ENCODE measurements at places on chromosomes 13 and 19.
A peak's percentile ranks its signal among the peaks of the same experiment; 100 is the strongest.

GRCh38 chr13:95741584-95742563 is 64.9 kb downstream of the DNAJC3 start:
- no peak for DNase-seq

- no peak for DNase-seq
Measured at GRCh38 chr19:44530777-44531176, 1.3 kb upstream of the CEACAM20 start.

- DNase-seq: no peak
Measured at GRCh38 chr13:27360562-27360961, 63.9 kb upstream of the GTF3A start.

DNA sequence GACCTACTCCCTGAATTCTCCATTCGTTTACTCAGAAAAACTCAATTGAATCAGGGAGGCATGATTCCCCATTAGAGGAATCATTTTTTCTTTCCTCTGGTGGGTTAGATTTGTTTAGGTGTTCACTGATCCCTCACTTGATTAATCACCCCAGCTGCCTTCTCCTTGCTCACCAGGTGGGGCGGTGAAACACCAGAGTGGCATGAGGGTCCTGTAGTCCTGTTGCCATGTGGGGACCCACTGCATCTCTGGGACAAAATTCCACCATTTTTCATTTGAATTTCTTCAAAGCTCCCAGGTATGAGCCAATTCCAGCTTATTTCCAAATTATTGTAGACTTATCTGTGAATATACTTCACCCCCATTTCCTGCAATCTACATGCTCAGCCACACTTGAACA is 462.7 kb upstream of the ZNF507 start:
- no peak for DNase-seq

- DNase-seq: no peak
Measured at GRCh38 chr19:871446-872265, 12.2 kb downstream of the CFD start.

- no peak for DNase-seq
Measured at GRCh38 chr19:16773259-16773658, 53.6 kb downstream of the NWD1 start.

DNA sequence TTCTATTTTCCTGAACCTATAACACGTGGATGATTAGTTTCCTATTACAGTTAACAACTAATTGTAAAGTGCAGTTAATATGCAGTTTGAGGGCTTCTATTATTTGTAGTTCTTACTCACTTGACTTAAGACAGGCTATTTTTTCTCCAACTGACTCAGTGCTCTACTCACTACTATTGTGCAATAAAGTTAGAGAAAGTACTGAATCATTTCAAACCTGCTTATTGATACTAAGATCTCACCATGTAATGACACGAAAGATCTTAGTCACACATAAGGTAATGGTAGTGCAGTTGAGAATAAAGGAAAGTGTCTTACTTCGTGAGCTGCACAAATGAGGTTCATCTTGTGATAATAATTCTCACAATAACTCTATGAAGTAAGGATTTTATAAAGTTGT is 22.8 kb upstream of the ITM2B start:
- DNase-seq: no peak

GRCh38 chr19:5805462-5806132 is 730 bp downstream of the NRTN start:
- DNase-seq: peak; percentile 76

DNA sequence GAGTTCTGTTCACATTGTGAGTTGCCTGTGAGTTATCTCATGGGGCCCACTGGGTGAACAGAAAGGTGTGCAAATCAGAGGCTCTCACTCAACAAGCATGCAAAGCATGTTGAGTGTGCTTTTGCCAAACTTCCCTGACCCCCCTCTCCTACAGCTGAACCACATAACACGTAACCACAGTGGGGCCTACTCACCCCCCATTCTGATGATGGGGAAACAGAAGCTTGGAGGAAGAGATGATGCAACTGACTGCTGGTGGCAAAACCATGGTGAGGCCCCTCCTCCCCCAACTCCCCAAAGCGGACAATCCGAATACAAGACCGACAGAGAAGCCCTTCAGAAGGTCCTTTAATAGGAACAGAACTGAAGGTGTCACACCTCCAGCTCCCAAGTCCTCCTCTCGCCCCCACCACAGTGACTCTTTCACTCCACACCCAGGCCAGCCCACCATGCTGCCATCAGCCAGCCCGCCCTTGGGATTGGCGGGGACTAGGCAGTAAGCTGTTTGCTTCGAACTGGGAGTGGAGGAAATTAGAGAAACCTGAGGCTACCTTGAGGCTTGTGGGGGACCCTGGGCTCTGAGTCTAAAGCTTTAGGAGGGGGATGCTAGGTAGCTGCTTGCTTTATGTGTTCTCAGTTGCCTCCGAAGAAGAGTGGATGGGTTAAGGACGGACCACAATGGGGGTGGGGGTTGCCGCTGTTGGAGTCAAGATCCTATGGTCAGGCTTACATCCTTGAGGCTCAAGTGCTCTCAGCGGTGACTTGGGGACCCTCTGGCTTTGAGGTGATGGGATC is 3.8 kb downstream of the ZNF784 start:
- DNase-seq: peak; percentile 45

DNA sequence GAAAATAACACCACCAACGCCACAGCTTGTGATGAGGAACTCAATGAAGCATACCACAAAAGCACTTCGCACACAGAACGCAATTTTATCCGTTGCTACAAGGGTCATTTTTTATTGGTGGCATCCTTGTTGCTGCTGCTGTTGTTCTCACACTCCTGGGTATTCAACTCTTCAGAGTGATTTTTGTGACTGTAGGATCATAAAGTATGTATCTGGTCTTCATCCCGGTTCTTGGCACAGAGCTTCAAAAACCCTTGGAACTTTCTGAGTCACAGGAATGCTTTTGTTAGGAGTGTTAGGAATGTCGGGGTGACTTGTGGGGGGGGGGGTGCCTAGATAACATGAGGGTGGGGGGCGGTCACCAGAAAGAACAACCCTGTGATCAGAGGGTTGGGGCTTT is 108.4 kb downstream of the ZNF557 start:
- no peak for DNase-seq

- DNase-seq: no peak
Measured at GRCh38 chr13:50078895-50079654, 63.8 kb downstream of the KCNRG start.

- DNase-seq: no peak
Measured at GRCh38 chr13:78997902-78998629, 339.1 kb upstream of the OBI1 start.

GRCh38 chr13:66216728-66217127 is 1013.4 kb downstream of the PCDH9 start:
- no peak for DNase-seq

DNA sequence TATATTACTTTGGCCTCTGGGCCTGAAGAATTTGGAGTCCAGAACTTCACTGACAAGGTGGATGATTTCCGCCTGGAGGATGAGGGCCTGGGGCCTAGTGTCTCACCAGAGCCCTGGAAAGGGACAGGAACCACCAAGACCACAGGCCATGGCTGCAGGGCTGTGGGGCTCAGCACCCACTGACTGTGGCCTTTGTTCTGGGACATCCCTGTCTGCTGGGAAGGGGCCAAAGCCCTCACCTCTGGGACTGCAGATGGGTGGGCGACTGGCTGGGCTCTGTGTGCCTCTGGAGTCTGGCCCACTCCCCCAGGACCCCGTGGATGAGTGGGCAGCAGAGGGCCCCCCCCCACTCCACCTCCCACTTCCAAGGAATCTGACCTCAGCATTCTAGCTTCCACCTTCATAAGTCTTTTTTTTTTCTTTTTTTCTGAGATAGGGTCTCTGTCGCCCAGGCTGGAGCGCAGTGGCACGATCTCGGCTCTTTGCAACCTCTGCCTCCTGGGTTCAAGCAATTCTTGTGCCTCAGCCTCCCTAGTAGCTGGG is 20.3 kb downstream of the CHST8 start:
- no peak for DNase-seq

DNA sequence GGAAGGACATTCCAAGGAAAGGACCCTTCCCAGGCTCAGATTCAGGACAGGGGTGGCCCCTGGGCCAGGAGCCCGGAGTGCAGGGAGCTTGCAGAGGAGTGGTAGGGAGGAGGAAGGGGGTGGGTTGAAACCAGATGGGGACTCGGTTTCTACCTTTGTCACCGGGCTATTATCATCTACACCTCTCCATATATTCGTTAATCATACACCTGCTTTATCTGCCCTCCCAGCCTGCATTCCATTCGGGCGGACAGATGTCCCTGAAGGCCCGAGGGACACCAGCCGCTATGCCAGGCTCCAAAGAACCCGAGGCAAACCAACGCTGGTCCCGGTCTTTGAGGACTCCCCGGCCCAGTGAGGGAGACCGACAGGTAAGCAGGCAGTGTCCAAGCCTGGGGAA is 15.5 kb upstream of the MYH14 start:
- no peak for DNase-seq

DNA sequence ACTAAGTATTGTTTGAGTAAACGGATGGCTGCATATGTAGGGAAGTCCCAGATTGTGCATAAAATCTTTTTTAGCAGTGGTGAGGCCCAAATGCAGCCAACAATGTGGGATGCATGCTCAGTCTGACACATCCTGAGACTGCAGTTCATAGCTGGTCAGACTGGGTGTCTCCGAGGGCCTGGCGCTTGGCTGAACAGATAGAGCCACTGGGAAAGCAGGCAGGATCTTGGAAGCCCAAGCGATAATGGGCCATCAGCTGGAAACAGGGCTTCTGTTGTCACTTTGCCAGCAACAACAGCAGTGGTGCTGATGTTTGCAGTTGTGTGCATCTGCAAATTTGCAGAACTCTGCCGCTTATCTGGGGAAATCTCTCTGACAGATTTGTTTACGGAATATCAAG is 36.1 kb downstream of the MTUS2 start:
- DNase-seq: no peak

DNA sequence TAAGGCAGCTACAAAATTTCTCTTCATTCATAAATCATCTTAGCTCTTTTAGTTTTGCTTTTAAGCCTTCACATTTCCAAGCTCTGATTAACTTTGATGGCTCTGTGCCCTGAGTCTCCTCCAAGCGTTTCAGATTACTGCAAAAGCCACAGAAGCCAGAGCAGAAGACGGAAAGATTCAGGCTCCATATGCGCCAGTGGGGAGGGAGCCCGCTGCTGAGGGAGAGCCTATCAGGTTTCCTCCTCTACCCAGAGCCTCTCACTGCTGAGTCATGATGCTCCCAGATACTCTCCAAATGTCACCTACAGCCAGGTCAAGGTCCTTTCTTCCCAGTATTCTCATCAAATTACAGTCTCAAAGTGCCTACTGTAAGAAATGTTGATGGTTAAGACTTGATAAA is 193.6 kb downstream of the RAP2A start:
- DNase-seq: no peak

GRCh38 chr13:111852725-111853518 is 214.0 kb upstream of the SOX1 start:
- DNase-seq: no peak

GRCh38 chr13:113273321-113273720 is 23.7 kb upstream of the LAMP1 start:
- no peak for DNase-seq

GRCh38 chr19:13270514-13271105 is 120.4 kb downstream of the IER2 start:
- no peak for DNase-seq

GRCh38 chr19:34793565-34793964 is 20.6 kb upstream of the ZNF599 start:
- no peak for DNase-seq

GRCh38 chr19:48591021-48591420 is 15.5 kb upstream of the SPACA4 start:
- DNase-seq: no peak

DNA sequence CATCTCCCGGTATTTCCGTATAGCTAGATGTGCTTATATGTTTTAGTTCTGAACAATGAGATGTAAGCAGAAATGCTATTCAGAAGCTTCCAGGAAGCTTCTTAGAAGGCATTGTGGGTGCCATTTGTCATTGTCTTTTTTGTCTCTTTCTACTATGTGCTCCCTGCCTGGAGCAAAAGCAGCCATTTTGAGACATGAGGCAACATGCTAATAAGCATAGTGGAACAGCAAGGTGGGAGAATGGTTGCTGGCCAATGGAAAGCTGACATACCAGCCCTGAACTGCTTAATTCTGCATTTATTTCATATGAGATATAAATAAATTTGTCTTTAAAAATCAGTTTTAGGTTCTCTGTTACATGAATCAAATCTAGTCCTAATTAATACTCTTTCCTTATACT is 299.7 kb downstream of the LMO7 start:
- no peak for DNase-seq

GRCh38 chr13:97366172-97366688 is 67.7 kb upstream of the RAP2A start:
- DNase-seq: no peak

GRCh38 chr19:50223439-50223716 is 20.0 kb downstream of the MYH14 start:
- no peak for DNase-seq

GRCh38 chr13:96294930-96295881 is 205.3 kb downstream of the HS6ST3 start:
- DNase-seq: no peak

- DNase-seq: no peak
Measured at GRCh38 chr13:73547239-73547638, 488.4 kb downstream of the KLF5 start.

DNA sequence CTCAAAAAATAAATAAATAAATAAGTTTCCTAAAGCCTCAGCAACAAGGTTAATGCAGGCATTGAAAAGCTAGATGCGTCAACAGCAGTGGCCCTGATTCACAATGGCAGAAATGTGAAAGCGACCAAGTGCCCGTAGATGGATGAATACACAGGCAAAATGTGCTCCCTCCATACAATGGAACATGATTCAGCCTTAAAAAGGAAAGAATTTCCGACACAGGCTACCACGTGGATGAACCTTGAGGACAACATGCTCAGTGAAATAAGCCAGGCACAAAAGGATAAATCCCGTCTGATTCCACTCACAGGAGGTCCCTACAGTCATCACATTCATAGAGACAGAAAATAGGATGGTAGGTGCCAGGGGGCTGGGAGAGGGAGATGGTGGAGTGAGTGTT is 31.7 kb downstream of the INSR start:
- no peak for DNase-seq

DNA sequence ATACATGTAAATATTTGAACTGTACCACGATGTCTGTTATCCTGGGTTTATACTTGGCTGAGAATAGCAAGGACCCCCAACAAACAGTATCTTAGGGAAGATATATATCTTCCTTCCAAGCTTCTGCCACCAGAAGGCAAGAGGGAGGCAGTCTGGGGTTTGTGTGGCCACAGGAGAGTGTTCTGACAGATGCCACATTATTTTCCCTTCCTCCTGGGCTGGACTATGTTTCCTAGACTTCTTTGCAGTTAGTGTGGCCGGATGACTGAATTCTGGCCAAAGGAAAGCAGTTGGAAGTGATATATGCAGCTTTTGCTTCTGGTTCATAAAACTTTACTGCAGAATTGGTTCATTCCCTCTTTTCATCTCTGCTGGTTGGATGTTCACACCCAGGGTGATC is 39.9 kb upstream of the TMTC4 start:
- no peak for DNase-seq

- no peak for DNase-seq
Measured at GRCh38 chr19:53389571-53389970, 5.4 kb upstream of the ZNF765 start.

GRCh38 chr19:3054972-3055740 is 7.1 kb downstream of the TLE5 start:
- DNase-seq: no peak

GRCh38 chr19:54481326-54481930 is 8.3 kb upstream of the CDC42EP5 start:
- DNase-seq: peak; percentile 51

Data from CD4-positive, alpha-beta T cell treated with Interleukin-6 for 4 hours (primary cell).